SHP77 treated with DMSO at 0.1 percent for 48 hours (cell line): ENCODE measurements at places on chromosomes 2 and 18.

DNA sequence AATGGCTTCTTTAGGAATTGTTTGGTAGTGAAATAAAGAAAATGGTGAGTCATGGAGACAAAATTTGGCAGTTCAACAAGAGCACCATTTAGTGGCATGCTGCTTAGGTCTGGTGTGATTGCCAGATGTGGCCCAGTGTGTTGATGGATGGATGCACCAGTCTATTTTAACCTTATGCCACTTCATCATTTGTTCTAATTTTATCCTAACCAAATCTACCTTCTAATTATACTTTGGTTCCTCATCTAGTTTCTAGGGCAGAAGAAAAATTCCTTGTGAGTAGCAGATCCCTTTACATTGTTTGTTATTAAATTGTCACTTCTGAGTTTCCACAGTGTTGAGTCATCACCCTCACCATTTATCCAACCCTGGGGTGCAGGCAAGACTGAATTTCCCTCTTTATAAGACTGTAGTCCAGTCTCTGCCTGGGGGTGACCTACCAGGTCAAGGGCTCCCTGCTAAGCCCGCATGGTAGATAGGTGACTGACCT is 32.5 kb downstream of the NABP1 start:
- no peak for DNase-seq

- DNase-seq, result no peak
Measured at GRCh38 chr18:32048507-32049091, 30.0 kb downstream of the RNF125 start.

DNA sequence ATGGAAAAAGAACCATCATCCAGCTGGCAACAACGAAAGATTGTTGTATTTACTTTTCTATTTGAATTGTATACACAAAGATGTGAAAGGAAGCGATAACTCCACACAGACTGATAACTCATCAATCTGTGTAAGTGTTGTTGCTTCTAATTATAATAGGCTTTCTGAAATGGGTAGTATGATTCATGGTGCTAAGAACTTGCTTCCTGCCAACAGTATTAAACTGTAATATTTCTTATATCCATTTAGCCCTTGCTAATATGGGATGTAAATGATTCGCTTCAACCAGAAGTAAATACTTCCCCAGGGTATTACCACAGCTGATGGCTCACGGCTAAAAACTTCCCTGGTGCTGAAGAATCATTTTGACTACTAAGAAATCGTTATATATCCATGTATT is 70.2 kb downstream of the TMEM163 start:
- no peak for DNase-seq

DNA sequence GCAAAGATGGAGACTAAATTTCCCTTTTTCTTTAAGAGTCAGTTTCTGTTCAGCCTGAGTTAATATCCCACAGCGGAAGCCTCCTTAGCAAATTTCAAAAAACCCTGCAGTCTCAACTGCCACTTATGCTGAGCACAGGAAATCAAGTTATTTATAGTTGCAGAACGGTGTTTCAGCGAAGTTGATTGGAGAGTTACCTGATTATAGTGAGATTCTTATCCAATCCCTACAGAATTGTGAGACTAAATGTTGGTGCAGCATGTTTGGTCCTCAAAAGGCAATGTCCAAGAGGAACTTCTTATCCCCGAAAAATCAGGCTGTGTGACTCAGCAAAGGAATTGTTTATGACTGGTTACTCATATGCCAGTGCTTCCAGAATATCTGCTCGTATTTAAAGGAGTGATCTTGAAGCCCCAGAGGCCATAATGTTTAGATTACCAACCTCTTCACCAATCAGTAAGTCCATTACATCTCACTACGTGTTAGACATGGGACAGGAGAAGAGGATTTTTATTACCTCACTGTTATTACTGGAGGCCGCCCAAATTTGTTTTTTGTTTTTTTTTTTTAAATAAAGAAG is 67.9 kb downstream of the LRRFIP1 start:
- DNase-seq, result no peak

GRCh38 chr2:238314576-238314975 is 5.7 kb upstream of the TRAF3IP1 start:
- DNase-seq, result no peak

DNA sequence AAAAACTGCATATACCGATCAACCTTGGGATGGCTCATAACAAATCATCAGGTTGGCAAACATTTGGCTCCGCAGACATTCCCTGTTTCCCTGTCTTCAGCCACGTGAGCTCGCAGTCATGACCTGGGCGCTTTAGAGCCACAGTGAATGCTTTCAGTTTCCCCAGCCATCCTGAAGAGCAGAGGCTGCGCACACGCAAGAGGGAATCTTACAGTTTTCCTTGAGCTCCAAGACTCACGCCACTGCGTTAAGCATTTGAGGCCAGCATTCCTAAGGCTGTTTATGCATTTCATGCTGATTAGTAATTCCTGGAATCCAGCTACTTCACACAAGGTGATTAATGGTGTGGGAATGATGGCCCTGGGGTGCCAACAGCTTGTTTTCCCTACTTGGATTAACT is 95.1 kb downstream of the MTCL1 start:
- no peak for DNase-seq

DNA sequence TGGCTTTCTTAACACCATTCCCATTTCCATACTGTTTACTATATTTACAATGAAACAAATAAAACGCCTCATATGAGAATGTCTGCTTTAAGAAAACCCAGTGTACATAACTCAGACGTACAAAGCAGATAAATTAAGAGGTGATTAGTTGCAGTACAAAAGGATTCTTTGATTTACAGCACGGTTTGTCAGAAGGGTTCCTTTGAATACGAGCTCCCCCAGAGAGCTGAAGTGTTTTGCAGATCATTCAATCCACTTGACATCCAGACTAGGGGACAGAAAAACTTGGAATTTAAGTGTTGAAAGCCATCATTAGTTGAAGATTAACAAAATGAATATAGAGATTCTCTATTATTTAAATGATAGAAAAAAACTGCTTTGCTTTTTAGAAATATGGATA is 72.5 kb downstream of the RAPGEF4 start:
- DNase-seq, result no peak
